ENCODE measurements at places on chromosomes 4 and X.
A peak's percentile ranks its signal among the peaks of the same experiment; 100 is the strongest.

GRCh38 chr4:2442175-2442993 lies 23.6 kb downstream of the CFAP99 start:
- no peak for DNase-seq

- no peak for DNase-seq
These were observed 2.0 kb downstream of the SLC25A6 start for GRCh38 chrX:1389993-1390285.

- no peak for DNase-seq
These were observed 136.5 kb upstream of the GALNTL6 start for GRCh38 chr4:171676555-171677215.

- no peak for DNase-seq
These were observed 39.8 kb upstream of the ASMTL start for GRCh38 chrX:1492421-1493012.

- DNase-seq, result no peak
These were observed 76.2 kb downstream of the ANTXR2 start for GRCh38 chr4:79996851-79997250.

DNA sequence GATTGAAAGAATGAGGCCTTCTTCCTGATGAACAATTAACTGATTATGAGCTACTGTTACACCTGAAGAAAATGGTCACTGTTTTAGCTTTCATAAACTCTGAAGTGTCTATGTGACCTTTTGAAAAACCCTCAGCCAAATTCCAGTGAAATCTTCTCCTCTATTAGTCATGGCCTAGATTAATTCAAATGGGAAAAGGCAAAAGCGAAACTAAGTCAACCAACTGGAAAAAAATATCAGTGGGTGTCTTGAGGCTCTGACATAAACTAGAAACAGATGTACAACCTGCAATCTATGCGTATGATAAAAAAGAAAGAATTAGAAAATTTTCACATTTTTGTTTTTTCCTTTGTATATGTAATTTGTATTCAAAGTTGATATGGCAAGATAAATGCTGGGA lies 169.4 kb upstream of the BANK1 start:
- DNase-seq, result peak; percentile 82

DNA sequence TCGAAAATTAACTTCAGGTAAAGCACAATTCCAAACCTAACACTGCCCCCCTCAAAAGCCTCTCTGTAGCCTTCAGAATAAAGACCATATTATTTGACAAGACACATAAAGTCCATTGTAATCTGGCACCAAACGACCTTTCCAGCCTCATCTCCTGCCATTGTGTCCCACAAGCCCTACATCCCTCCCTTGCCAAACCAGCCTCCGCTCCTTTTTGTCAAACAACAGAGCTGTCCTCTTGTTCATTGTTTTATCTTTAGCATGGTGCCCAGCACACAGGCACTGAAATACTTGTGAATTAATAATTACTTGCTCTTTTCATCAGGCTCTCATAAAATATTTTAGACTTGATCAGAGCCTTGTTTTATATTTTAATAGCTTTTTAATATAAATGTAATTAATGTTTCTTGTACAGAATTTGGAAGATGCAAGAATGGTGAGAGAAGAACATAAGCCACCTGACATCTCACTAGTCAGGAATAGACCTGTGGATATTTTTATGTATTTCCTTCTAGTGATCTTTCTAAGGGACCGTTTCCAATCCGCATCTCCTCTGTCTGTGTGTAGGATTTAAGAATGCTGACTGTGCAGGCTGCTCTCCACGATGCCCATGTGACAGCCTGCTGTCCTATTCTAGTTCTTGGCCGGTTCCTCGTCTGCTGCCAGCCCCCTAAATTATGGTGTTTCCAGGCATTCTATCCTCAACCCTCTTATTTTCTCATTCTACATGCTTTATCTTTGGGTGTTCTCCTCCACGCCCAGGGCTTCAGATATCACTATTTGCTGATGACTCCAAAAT lies 3.0 kb upstream of the IRF2 start:
- DNase-seq, result no peak

DNA sequence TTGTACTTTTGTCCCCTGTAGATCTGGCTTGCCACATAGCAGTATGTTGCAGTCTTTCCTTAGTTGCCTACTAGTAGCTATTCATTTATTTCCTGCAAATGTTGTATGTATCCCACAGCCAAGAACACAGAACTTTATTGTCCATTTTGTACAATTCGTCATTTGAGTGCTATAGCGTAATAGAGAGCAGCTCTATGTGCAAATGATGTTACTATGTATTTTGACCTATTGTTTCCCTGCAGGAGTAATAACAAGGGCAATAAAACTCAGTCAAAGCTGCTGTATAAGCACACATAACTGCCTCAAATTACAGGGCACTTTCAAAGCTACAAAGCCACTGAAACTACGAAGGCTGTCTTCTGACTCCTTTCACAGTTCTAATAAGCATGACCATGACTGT lies 48.1 kb downstream of the NRK start:
- DNase-seq, result no peak

DNA sequence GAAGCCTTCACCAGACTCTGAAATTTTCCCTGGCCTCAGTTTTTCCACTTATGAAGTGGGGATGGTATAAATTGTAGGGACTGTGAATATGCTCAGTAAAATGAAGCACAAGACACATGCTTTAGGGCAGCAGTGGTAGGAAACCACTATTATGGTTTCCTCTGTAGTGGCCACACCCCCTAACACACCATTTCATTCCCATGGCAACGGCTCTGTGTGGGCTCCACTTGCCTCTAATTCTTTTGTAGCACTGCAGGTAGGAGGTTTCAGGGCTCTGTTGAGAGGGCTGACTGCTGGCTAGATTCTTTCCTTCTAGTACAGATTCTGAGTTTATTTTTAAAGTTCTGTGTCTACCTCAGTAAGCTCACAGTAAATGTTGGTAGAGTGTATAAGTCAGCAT lies 3.5 kb upstream of the VMA21 start:
- DNase-seq, result no peak

GRCh38 chr4:127268367-127268766 lies 364.4 kb upstream of the INTU start:
- no peak for DNase-seq

GRCh38 chr4:165726831-165727230 lies 146.2 kb upstream of the TLL1 start:
- DNase-seq, result no peak

- DNase-seq, result no peak
These were observed 255.1 kb downstream of the SPRY1 start for GRCh38 chr4:123651536-123652180.

DNA sequence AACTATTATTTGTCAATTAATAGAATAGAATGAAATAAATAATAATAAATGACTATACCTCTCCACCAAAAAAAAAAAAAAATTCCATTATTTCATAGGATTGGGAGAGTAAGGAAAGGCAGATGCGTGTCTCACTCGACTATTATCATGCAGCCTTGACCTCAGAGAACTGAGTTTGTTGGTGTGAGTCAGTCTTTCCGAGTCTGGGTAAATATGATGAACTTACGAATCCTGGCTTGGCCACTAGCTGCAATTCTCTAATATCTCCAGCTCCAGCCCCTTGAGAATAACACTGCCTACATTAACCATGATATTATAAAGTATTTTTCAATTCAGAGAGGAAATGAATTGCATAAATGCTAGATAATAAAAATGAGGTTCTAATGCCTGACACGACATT lies 46.6 kb upstream of the DHX15 start:
- DNase-seq, result no peak
